ENCODE measurements at places on chromosomes 6 and 20.

GRCh38 chr6:136593748-136594490 is 43.7 kb upstream of the MAP7 start:
- peak; percentile 97 for DNase-seq

- peak; percentile 69 for DNase-seq
Observed at GRCh38 chr6:82178077-82178758, 69.3 kb downstream of the IBTK start.

DNA sequence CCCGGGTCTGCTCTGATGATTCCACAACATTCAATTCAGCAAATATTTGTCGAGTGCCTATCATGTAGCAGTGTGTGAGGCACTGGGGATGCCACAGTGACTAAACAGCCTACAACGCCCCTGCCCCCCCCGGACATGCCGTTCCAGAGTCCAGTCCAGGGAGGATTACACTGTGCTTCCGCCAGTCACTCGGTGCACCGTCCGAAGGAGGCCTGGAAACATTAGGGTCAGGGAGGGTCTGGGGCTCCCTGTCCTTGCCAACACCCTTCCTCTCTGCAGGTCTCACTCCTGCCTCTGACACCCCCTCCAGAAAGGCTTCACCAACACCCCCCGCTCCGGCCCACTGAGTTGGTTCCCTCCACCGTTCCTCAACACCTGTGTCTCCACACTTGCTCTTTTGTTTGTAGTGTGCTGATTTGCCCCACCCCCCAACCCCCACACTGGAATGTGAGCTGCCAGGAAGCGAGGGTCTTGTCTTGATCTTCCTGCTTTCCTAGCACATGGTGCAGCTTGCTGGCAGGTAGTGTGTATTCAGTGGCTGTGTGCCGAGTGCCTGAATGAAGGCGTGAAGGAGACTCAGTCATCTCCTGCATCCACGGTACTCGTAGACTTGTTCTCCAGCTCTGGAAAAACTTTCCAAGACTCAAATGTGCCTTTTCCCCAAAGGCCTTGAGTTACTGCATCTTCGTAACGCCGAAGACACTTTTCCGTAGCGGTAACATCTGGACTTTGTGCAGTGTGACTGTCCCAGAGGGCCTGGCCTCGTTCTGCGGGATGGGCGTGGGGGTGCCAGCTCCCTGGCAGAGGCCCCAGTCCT is 150.4 kb downstream of the ZDHHC14 start:
- no peak for DNase-seq

GRCh38 chr6:116424001-116424400 is 37.2 kb upstream of the CALHM6 start:
- peak; percentile 49 for DNase-seq

DNA sequence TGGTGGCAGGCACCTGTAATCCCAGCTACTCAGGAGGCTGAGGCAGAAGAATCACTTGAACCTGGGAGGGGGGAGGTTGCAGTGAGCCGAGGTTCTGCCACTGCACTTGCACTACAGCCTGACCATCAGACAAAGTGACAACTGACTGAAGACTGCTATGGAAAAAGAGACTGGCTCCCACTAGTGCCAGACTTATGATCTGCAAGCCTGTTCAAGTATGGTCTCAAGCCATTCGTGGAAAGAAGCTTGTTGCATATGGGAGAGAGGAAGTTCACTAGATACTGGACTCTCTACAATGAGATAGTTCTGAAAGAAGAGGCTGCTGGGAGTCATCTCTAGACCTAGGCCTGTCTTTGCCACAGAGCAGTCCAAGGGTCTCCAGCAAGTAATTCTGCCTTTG is 26.7 kb downstream of the MDN1 start:
- DNase-seq = peak; percentile 9

DNA sequence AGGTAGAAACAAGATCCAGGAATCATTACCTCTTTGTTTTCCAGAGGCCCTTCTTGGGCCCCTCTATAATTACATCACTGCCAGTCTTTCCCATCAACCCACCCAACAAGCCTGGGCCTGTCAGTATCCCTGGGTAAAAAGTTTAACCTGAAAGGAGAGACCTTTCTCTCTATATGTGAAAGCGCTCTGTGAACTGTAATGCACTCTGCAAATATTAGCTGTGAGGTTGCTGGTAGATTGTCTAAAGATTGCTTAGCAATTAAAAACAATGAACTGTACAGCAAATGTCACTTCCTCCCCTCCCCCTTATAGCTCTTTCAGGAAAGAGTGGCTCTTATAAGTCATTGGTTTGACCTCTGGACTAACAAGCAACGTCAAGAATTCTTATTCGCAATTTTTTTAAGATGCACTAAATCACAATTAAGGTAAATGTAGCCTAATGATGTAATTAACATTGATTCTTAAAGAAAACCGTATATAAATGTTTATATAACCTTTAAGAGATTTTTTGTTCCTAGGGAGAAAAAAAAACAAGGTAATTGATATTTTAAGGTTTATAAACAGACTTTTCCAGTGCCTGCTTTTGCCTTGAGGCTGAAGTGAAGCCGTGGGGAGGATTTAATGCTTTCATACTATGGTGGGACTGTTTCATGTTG is 18.4 kb downstream of the ECT2L start:
- no peak for DNase-seq

DNA sequence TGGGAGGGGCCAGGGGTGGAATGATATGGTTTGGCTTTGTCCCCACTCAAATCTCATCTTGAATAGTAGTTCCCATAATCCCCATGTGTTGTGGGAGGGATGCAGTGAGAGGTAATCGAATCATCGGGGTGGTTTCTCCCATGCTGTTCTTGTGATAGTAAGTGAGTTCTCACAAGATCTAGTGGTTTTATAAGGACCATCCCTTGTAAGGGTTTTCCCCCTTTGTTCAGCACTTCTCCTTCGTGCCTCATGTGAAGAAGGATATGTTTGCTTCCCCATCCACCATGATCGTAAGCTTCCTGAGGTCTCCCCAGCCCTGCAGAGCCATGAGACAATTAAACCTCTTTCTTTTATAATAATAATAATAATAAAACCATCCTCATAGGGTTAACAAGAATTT is 88.8 kb upstream of the PRND start:
- no peak for DNase-seq

DNA sequence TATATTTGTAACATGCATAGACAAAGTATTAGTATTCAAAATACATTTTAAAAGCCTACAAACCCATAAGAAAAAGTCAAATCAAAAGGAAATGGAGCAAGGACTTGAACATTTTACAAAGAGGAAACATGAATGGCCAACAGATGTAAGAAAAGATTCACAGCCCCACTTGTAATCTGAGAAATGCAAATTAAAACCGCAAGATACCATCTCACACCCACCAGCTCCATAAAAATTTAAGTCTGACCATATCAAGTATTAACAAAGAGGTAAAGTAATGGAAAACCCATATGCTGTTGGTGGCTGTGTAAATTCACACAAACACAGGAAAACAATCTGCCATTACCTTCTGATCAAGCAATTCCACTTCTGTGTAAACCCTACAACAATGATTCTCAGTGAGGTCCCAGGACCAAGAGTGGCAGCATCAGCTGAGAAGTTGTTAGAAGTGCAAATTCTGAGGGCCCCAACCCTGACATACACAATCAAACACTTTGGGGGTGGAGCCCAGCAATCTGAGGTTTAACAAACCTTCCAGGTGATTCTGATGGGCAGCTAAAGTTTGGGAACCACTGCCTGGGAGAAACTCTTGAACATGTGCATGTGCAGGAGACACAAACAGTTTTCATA is 30.9 kb downstream of the BCL2L1 start:
- DNase-seq = peak; percentile 74

DNA sequence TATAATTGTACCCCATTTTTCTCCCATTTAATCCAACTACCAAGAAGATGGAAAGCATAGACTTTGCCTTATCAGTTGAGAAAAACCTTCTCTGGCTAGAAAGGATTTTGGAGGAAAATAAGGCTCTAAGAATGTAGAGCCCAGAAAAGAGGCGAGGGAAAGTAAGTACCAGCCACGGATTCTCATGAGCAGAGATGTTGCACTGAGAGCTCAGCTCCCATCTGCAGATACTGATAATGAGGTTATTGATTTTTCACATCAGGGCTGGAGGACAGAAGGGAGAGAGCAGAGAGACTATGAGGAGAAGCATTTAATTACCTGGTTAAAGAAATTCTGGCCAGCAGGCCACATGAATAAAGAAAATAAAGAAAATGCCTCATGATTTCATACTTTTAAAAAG is 104.4 kb upstream of the FAM184A start:
- no peak for DNase-seq

- no peak for DNase-seq
Observed at GRCh38 chr6:5328800-5329199, 67.5 kb downstream of the FARS2 start.

GRCh38 chr6:142735204-142735603 is 209.8 kb downstream of the HIVEP2 start:
- peak; percentile 48 for DNase-seq

- no peak for DNase-seq
Observed at GRCh38 chr6:56856036-56856580, 98.8 kb upstream of the BEND6 start.

GRCh38 chr6:4489538-4489937 is 286.7 kb upstream of the CDYL start:
- no peak for DNase-seq

GRCh38 chr6:110054664-110055386 is 76.7 kb downstream of the GPR6 start:
- no peak for DNase-seq

DNA sequence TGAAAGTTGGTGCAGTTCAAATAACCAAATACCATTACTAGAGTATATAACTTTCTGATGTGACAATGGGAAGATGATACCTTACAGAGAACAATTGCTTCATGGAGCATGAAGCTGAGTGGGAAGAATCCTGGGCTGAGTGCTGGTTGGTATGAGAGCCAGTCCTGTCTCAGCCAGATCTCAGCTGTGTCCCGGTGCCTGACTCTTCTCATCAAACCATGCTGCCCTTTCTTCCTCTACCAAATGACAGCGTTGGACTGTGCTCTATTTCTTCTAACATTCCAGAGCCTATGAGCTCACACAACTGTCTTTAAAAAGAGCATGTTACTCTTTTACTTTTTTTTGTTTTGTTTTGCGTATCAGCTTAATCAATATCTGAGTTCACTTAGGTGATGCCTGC is 27.5 kb upstream of the PBOV1 start:
- DNase-seq = no peak

GRCh38 chr6:56282391-56282790 is 35.0 kb upstream of the COL21A1 start:
- peak; percentile 37 for DNase-seq

GRCh38 chr6:28897369-28897745 is 26.4 kb downstream of the TRIM27 start:
- no peak for DNase-seq

GRCh38 chr20:7742479-7742878 is 197.8 kb downstream of the HAO1 start:
- DNase-seq = peak; percentile 39

All from fibroblast of skin of right quadriceps (primary cell).